T1000 (cell line): ENCODE measurements at places on chromosomes 16 and 17.

GRCh38 chr17:49777563-49777962 lies 10.9 kb upstream of the KAT7 start:
- DNase-seq, result no peak

DNA sequence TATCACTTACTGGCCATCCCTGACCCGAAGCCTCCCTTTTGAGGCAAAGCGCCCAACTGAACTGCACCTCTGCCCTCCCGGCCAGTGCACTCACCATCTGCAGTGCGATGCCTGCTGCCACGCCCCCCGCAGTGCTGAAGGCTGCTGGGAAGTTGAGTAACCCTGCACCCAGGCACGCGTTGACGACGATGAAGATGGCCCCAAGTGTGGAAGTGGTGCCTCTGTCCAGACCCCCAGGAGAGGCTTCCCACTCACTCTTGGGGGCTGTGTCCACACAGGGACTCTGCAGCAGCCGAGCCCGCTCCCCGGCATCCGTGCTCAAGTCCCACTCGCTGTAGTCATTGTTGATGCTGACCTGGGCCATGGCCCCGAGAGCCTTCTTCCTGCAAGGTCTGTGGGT lies 4.8 kb downstream of the SLC38A7 start:
- DNase-seq, result no peak

DNA sequence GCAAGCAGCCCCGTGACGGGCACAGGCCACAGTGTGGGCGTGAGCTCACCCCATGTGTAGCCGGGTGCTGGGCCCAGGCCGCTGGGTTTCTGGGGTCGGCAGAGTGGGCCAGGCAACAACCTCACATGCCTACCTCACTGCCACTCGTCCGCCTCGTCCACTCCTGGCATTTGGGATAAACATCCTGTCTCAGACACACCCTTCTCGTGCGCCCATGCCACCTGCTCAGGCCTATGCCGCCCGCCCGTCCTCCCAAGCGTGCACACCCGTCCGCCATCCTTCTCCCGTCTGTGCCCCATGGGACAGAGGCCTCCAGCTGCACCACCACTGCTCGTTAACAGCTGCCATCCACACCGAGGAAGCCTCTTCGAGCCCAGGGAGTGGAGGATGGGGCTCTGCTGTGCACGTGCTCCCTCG lies 64.3 kb downstream of the KLHDC4 start:
- no peak for DNase-seq

GRCh38 chr17:50840311-50840851 lies 5.0 kb downstream of the WFIKKN2 start:
- no peak for DNase-seq

- DNase-seq, result no peak
Measured at GRCh38 chr17:7029659-7030058, 6.2 kb upstream of the SLC16A13 start.

DNA sequence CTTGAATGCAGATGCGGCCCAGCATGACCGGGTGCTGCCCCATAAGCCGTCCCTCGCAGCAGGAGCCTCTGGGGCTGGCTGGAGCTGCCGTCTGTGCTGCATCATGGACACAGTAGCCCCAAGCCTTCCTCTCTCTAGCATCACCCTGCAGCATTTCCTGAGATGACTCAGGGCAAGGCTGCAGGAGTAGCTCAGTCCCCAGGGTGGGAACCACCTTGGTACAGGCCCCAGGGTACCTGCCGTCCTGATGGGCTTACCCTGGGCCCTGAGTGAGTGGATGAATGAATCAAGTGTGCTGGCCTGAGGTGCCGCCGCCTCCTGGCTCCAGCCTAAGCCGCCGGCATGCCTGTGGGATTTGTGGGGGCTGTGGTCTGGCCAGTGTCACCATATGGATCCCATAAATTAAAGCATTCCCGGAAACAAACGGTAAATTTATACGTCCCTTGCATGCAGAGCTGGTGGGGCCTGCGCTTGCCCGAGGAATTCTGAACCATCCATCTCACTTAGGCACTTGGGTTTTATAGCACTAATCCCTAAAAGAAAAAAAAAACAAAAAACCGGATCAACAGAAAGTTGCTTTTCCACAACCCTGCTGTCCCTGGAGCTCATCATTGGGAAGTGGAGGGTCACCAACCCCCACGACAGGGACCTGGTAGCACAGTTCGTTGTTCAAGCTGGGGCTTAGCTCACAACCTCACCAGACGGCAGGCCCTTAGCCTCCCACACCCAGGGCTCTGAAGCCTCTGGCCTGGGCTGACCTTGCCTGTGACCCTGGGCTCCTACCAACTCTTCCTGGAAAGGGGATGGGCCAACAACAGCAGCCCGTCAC lies 242.6 kb upstream of the CIBAR2 start:
- peak; percentile 87 for DNase-seq

DNA sequence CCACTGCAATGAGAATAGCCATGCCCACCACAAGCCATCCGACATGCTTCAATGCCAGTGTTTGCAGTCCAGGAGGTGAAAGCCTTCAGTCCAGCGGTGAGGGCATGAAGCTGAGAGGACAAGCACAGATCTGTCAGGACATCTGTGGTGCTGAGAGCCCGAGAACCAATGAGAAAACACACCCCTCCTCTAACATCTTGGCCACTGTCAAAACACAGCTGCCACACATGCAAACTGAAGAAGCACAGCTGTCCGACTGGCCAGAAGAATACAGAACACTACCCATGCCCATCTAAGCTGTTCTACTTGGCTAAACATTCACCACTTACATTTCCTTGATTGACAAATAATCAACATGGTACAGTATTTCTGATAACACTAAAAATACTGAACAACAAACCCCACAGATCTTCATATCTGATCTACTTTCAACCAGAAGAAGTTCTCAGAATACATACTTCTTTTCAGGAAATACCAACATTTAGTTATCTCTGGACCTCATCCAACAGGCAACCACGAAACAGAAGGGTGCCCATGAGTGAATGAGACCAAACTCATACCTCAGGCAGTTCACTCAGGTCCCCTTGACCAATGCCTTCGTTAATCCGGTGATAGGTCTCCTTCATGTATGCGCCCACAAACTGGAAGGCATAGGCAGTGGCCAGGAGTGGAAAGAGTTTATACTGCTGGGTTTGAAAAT lies 10.2 kb upstream of the FBF1 start:
- DNase-seq, result no peak

DNA sequence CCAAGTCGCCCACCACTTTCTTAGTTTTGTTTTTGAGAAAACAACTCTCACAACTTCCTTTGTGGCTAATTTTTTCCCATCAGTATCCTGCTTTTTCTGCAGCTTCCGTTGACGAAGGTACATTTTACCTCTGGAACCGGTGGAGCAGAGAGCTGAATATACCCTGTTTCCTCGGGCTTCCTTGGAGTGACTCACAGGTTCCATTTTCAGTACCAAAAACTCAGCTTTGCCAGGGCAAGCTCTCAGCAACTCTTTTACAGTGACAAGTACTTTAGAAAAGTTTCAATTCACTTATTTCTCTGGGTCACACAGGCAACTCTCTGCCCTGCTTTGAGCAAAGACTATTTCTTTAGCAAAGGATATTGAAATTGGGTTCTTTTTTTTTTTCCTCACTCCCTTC lies 318.9 kb downstream of the SNX29 start:
- no peak for DNase-seq

DNA sequence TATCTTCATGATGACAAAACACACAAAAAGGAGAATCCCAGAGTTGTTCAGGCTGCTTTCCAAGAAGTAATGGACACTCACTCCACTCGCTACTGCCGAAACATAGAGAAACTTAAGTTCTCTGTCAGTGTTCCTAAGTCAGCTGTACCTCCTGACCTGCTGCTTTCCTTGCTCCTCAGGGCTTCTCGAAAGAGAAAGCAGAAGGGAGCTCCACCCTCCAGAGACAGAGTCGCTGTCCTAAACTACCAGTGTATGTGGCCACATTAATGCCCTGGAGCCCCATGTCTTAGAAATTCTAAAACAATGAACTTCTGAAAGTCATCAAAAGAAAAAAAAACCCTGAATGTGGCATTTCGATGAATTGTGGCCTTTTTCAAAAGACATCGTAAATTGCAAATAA lies 390.8 kb upstream of the MON1B start:
- no peak for DNase-seq

DNA sequence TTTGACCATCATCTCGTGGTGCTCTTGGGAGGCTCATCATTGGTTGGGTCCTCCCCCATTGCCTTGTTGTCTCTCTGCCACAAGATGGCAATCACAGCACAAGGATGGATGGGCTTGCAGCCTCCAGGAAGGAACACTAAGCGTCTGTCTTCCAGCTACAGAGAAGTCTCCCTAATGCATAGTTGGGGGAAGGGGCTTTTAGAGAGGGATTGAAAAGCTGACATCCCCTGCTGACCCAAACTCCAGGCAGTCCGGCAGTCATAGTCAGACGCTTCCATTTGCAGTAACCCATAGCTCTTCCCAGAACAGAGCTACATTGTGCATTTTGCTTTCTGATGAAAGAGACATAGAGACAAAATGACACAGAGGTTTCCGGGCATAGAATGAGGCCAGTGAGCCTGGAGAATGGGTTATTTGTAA lies 111.4 kb downstream of the UTP18 start:
- DNase-seq, result no peak

DNA sequence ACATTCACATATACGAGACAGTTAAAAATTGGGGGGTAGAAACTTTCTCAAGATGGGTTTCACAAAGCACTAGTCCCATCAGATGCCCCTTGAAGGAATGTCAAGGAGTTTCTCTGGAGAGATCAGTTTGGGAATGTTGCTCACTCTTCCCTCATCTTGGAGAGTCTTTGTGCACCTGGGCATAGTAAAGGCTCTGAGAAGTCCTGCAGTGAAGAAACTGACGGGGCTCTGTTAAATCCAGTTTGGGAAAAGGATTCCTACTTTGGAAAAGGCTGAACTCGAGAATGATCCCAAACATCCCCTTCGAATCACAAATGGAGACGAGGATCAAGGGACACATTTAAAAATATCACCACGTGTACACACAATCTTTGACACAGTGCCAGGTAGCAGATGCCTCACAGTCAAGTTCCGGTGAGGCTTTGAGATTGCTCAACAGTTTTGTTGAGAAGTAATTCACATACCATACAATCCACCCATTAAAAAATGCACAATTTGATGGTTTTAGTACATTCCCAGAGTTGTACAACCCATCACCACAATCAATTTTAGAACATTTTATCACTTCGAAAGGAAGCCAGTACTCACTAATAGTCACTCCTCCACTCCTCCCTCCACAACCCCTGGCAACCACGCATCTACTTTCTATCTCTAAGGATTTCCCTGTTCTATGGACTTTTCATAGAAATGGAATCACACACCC lies 203.4 kb upstream of the FOXF1 start:
- DNase-seq, result no peak

DNA sequence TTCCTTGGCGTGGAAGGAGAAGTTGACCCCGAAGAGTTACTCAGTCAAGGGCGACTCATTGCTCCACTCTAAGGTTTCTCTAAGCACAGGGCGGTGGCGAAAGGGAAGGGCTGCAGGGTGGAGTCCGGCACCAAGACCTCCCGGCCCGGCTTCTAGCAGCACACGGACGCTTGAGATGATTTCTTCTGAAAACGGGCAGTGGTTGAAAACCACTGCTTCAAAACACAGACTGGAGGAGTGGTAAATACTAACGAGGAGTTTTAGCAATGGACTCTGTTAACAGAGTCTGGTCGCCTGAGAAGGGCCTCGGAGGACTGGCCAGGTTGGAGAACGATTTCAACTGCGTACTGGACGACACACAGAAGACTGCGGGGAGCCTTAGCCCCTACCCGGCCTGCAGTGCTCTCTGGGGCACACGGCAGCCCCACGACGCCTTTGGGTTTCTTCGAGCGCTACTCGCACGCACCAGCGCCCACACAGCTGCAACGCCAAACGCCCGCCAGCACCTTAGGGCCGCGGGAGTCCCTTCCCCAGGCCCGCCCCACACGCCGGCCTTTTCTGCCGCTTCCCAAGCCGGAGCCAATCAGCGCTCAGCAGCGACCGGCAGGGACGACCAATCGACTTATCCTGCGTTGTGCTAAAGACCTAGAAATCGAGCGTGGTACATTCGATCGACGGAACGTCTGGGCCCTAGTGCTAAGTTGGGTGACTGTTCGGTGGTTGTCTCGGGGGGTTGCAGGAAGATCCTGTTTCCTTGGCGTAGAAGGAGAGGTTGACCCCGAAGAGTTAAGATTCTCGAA lies 14.4 kb upstream of the CA4 start:
- peak; percentile 80 for DNase-seq

DNA sequence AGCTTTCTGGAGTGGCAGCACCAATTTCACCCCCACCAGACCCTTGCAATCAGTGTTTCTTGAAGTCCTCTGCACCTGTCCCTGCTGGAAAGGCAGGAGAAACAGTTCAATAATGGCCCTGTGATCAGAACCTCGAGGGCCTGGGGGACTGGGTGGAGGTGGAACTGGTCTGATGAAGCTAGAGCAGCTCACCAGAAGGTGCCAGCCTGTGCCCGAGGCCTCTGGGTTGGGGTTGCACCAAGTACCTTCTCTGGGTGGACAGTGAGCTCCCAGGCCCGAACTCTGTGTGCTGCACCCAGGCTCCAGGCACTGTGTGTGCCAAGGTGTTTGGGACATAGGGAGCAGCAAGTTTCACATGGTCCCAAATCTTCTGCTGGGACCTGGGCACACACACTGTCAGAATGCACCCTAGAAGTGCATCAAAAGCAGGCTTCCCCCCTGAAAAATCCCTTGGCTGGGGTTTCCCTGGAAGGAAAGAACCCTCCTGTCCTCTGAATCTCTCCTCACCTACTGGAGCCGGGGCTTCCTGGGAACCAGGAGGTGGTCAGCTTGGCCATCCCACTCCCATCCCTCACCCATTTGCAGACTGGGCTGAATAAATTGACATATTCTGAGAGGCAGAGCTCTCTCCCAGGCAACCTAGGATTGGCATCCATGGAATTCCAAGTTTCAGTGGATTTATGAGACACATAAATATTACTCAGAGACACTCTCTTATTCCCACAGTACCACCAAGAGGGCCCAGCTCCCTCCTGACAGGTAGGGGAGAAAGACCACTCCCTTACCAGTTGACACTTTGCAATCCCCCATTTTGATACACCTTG lies 17.4 kb downstream of the CD300LG start:
- no peak for DNase-seq

DNA sequence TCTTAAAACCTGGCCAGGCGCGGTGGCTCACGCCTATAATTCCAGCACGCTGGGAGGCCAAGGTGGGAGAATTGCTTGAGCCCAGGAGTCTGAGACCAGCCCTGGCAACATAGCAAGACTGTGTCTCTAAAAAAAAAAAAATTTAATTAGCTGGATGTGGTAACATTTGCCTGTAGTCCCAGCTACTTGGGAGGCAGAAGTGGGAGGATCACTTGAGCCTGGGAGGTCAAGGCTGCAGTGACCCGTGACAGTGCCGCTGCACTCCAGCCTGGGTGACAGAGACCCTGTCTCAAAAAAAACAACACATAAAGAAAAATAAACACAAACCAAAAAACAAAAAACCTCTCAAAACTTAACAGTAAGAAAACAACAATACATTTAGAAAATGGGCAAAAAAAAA lies 106.3 kb downstream of the SMG6 start:
- DNase-seq, result no peak

GRCh38 chr16:77816293-77816692 lies 27.9 kb downstream of the VAT1L start:
- DNase-seq, result no peak

- peak; percentile 66 for DNase-seq
Measured at GRCh38 chr17:79042421-79043190, 18.6 kb downstream of the C1QTNF1 start.

GRCh38 chr17:42857389-42857788 lies 6.4 kb downstream of the AOC3 start:
- DNase-seq, result no peak
